ENCODE measurements at places on chromosomes 12 and 14. TPM values are rescaled to one million over a fixed set of nuclear protein-coding genes. Genes with fewer than 3 reads are reported as not detected.

PPP1R36 gene
- 0.28 TPM for total RNA-seq

GRCh38 chr12:113823016-113823415, 143.1 kb downstream of the RBM19 start:
- DNase-seq: no peak

GRCh38 chr12:79938843-79939242, 3.9 kb upstream of the PPP1R12A start:
- no peak for DNase-seq

DNA sequence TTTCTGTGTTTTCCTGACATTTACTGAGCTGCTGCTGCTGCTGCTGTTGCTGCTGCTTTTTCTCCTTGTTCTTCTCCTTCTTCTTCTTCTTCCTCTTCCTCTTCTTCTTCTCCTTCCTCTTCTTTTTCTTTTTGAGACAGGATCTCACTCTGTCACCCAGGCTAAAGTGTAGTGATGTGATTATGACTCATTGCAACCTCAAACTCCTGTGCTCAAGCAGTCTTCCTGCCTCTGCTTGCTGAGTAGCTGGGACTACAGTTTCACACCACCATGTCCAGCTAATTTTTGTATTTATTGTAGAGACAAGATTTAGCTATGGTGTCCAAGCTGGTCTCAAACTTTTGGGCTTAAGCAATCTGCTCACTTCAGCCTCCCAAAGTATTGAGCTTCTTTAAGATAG, 95.8 kb downstream of the TMTC3 start:
- DNase-seq: peak; percentile 65

- no peak for DNase-seq
These were observed 683.9 kb upstream of the TMEM132C start for GRCh38 chr12:127583041-127583440.

MMP14 gene
- 316 TPM for total RNA-seq

GRCh38 chr14:57136669-57137328, 131.9 kb downstream of the EXOC5 start:
- no peak for DNase-seq

DNA sequence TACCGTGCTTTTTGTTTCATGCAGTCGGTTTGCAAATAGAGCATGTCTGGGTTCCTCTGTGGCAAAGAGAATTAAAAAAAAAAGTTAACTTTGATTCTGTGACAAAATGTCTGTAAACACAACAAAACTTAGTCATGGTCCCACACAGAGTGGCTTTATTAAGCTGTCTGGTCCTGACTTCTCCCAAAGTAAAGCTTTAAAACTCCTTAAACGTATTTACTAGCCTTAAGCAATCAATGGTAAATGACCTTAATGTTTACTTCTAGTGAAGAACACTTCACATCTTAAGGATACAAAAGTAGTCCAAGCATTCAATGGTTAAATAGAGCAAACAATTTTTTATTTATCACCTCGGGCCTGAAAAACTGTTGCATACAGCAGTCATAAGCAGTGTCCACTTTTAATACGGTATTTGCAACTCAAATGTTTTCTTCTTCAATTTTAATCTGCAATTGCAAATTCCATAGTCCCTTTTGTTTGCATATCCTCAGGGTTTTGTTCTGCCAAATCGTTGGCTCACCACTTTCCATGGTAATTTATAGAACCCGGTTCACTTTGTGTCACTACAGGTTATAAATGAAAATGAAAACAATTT, 453.0 kb upstream of the MIS18BP1 start:
- DNase-seq: no peak

GRCh38 chr12:59927032-59927431, 331.2 kb downstream of the SLC16A7 start:
- no peak for DNase-seq

DNA sequence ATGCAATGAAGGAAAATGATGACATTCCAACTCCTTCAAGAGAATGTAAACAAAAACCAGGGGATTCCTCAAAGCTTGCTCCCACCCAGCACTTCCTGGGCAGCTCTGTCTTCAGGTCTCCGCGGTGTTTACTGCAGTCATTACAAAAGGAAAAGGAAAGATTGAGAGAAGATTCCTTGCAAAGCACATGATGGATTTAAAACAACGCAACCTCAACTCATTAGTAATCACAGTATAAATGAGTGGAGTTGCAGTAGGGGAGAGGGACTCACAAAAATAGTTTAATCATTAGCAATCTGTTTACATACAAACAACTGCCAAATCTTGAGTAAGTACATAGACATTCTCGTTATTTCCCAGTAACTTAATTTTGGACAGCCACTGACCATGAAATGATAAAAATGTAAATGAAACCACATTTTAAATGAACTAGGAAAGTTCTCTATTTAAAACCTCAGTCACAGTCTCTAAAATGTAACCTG, 49.7 kb upstream of the OVCH1 start:
- no peak for DNase-seq

DNA sequence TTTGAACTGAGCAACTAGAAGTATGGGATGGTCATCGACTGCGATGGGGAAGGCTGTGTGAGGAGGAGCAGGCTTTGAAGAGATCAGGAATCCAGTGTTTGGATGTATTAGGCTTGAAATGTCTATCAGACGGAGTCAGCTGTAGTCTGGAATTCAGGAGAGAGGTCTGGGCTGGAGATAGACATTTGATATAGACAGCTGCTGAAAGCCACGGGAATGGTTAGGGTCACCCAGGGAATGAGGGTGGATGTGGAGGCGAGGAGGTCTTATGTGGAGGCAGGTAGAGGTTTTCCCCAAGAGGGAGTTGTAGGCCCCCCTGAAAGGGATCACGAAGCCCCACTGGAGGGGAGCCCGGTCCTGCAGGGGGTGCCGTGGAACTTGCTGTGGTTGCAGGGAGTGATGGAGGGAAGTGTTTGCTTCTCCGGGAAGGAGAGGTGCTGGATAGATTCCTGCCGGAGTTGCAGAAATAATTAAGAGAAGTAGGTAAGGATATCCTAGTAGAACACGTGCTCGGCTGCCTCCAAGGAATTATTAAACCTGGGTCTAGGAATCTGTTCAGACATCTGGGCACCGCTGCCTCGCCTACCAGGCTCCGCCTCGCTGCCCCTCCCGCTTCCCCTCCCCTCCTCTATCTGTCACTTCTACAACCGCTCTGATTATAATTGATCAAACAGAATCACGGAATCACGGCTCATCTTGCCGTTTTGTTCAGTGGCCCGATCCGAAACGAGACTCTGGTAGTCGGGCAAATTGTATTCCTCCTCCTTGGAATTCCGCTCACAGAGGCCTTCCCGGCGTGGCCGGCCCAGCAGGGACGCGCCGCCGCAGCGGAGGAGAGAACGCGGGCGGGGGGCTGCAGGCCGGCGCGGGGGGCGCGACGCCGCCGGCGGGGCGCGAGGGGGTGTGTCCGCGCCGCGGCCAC, 826 bp upstream of the CACNA1C start:
- DNase-seq: no peak

TBX3 gene
- 110 TPM for total RNA-seq

DNA sequence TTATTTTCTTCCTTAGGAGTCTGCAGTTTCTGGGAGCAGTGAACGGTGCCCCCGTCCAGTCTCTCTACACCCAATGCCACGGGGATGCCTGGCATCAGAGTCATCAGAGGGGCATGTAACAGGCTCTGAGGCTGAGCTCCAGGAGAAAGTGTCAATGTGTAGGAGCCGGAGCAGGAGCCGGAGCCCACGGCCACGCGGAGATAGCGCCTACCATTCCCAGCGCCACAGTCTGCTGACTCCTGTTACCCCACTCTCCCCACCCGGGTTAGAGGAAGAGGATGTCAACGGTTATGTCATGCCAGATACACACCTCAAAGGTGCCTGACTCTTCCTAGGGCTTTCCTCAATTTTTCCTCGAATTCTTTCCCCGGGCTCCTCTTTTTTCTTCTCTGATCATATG, 3.3 kb upstream of the PA2G4 start:
- DNase-seq: no peak

PGF gene
- 0.87 TPM for total RNA-seq

DNA sequence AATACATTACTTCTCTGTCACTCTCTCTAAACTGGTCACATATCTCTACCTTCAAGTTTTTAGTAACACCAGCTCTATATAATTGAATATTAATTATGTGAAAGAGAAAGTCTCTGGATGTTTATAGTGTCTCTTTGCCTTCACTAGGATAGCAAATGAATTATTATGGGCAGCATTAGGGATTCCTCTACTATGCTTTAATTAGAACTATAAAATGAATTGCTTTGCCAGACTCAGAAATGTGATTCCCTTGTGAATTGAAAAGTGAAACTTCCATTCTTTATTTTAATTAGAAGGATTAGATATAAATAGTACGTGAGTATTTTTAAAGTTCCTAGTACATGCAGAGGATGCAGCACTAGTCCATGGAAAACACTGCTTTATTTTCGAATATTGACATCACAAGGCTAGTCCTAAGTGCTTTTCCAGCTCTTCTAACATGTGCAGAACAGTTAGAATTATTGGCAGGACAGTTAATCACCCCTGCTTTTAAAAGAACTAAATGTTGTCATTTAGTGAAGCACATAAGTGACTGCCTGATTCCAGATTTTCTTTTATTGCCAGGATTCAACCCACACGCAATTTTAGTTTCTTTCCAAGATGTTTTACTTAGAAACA, 23.0 kb upstream of the REP15 start:
- DNase-seq: no peak

DNA sequence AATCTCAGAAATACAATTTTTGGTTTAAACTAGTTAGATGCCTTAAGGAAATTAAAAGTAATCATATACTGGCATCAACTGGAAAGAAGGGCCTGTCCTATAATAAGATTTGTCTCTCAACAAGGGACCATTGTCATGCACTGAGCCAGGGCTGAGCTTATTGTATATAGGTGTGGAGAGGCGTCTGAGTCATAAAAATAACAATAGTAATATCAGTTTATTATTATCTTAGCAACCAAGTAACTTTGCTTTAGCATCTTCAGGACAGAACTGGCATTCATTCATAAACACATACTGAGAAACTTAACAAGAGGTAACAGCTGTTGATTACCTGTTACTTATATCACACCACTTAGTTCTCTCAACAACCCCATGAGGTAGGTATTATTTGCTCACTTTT, 7.1 kb downstream of the KRT75 start:
- no peak for DNase-seq

DNA sequence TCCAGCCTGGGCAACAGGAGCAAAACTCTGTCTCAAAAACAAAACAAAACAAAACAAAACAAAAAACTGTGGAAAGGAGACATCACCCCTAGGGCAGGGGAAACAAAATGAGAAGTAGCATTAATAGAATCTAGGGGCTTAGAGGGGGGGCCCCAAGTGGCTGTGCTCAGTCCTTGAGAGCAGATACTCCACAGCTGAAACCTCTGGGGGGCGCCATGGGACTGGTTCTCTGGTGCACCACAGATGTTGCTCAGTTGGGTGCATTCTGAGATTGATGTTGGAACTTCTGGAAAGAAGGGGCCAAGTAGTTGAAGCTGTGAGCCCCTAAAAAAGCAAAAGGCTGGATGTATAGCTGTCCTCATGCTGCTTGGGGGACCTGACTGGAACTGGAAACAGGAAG, 11.8 kb upstream of the SYNE2 start:
- no peak for DNase-seq

DNA sequence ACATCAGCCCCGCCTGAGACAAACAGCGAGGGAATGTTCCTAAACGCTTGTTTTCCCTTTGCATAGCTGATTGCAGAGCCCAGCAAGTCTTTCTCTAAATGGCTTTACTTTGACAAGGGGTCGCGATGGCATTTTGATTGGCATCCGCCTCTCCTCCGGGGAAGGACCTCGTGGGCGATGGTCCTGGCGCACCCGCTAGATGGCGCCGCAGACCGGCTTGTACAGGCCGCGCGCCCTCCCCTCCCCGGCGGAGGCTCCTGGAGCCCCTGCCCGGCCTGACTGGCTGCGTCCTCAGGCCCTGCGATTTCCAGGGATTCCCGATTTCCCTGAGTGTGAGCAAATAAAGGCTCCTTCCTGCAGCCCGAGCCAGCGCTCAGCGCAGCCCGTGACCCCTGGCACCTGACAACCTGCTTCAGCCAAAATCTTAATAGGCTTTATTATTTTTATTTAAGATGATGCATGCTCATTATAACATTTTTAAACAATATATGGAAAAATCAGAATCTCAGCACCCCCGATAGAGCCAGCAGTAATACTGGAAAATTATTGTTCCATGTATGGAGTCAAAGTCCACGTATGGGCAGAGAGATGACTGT, 468.3 kb downstream of the AACS start:
- no peak for DNase-seq

RFX4 gene
- not detected for total RNA-seq

- DNase-seq: no peak
These were observed 5.8 kb downstream of the LRIG3 start for GRCh38 chr12:58914457-58914856.

GRCh38 chr14:38884109-38884508, 218.9 kb downstream of the SEC23A start:
- no peak for DNase-seq

GRCh38 chr14:80494769-80495168, 283.5 kb upstream of the DIO2 start:
- DNase-seq: no peak

DNA sequence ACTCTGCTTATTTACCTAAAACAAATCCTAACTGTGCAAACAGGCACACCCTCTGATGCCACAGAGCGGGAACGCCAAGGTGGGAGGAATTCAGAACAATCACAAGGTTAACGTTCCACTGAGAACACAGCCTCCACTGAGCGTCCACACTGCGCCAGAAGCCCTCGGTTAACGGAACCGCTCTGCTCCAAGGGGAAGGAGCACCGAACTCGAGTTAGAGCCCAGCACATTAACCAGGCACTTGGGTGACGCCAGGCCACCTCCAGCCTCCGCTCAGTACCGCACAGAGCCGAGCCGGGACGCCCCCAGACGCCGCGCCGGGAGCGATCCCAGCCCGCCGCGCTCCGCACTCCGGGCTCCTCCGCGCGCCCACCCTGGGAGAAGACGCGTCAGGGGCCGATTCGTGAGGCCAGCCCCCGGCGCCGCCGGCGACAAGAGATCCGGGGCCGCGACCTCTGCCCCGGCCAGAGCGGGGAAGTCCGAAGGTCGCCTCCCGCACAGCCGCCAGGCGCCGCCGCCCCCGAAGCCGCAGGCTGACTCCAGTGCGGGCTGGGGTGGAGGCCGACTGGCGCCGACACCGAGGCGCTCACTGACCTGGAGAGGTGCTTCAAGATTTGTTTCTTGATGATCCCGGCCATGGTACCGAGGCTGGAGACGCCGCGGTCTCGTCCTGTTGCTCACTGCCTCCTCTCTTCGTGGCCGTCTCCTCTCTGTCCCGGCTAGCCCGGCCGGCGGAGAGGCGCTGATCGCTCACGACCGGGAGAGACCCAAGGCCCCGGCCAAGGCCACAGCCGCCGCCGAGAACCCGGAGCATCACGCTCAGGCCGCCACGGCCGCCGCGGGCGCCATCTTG, 450 bp downstream of the BLTP3B start:
- peak; percentile 12 for DNase-seq

DNA sequence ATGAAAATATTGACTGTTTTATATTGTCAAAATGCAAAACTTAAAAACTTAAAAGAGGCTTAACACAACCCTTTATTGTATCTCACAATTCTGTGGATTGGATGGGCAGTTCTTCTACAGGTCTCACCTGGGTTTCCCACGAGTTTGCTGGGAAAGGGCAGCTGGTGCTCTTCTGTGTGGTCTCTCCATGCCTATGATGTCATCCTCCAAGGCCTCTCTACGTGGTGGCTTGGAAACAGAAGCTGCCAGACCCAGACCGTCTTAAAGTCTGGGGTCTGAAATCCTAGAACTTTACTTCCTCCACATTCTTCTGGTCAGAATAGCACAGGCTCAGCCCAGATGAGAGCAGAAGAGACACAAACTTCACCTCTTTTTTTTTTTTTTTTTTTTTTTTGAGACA, 36.5 kb upstream of the KICS2 start:
- no peak for DNase-seq

- DNase-seq: no peak
These were observed 25.5 kb downstream of the RASAL1 start for GRCh38 chr12:113109872-113110599.

LRFN5 gene
- not detected for total RNA-seq

GRCh38 chr14:50360851-50361250, 35.8 kb downstream of the CDKL1 start:
- DNase-seq: no peak

Data from HFFc6 (cell line).